ENCODE measurements at places on chromosomes 2 and 18.
A peak's percentile ranks its signal among the peaks of the same experiment; 100 is the strongest.

GRCh38 chr2:233063269-233063975, 3.3 kb downstream of the INPP5D start:
- DNase-seq, result no peak

DNA sequence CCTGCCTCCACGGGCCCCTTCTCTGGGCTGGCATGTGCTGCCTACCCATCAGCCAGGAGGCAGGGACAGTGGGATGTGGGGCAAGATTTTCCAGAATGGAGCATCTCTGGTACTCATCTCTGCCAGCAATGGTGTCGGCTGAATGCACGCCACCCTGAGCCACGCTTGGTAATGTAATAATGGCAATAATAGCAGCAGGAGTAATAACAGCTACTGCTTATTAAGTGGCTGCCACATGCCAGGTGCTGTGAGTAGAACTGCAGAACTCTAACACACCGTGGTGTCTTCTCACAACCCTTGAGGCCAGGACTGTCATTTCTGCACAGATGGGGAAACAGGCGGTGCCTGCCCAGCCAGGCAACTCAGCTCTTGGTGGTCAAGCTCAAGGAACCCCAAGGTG, 113.6 kb downstream of the CELF4 start:
- DNase-seq, result no peak

DNA sequence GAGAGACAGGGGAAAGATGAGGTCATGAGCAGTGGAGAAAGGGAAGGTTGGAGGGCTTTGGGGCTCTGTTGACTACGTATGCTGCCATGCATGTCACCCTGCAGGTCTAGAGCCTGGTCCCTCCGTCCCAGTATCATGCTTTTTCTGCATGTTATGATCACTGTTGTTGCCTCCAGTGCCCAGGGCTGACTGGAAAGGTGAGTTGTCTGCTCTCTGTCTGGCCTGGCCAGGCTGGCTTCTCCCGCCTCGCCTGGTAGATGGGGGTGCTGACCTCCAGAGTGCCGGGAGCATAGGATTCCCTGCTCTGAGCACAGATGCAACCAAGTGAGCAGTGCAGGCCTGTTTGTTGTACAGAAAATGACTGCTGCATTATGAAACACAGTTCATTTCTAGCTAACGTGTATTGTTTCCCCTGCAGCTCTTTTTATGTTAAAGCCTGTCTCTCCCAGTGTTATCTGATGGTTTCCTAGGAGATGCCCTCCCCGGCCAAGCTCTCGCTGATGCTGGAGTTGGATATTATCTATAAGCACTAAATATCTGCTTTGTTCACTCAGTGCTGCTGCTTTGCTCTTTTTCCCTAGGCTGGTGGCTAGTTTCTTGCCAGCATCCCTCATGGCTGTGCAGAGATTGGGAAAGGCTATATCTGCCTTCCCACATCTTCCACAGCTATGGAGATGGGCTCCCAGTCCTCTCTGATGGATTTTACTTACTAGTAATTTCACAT, 158.2 kb downstream of the TDRD15 start:
- DNase-seq, result no peak

GRCh38 chr2:108490506-108491122, 41.6 kb downstream of the GCC2 start:
- no peak for DNase-seq

DNA sequence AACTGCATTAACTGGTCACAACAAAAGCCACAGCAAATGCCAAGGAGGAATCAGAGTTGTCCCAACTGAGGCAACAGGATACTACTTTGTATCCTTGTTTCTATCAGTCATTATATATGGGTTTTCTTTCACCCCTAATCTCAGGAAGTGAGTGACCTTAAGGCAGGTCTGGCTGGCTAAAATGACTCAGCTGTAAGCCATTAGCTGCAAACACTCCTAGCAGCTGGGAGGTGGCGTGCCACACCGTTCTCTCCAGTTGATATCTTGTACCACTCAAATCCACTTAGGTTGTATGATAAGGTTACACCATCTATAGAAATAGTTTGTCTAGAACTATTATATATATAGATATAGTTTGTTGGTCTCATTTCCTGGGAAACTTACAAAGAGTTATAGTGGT, 171.1 kb upstream of the MC4R start:
- DNase-seq, result peak; percentile 31

GRCh38 chr2:237222178-237222577, 136.5 kb downstream of the COPS8 start:
- no peak for DNase-seq
